Epithelial cell of umbilical artery (primary cell): ENCODE measurements at places on chromosomes 2 and 18. TPM values are rescaled to one million over a fixed set of nuclear protein-coding genes. Genes with fewer than 3 reads are reported as not detected.

The TWIST2 gene
- 0.65 and 0.91 TPM in 2 replicates for total RNA-seq

The CYBRD1 gene
- 14.0 and 31.9 TPM in 2 replicates for total RNA-seq

The TBC1D8 gene
- total RNA-seq, result 14.0 and 25.7 TPM in 2 replicates

The CDCA7 gene
- 12.0 and 15.7 TPM in 2 replicates for total RNA-seq

The MEP1B gene
- total RNA-seq, result not detected in 2 replicates

The ACMSD gene
- not detected in 2 replicates for total RNA-seq

The HOXD1 gene
- total RNA-seq, result 4.3 and 7.8 TPM in 2 replicates

The NPPC gene
- 0.32 TPM in 1 of 2 replicates, not detected in the other for total RNA-seq

The DHRS9 gene
- total RNA-seq, result 0.65 and 4.0 TPM in 2 replicates

The UGT1A4 gene
- total RNA-seq, result not detected in 2 replicates

The ELMOD3 gene
- 10.7 and 14.3 TPM in 2 replicates for total RNA-seq

The MAIP1 gene
- total RNA-seq, result 24.2 and 28.9 TPM in 2 replicates

The PLCD4 gene
- 0.97 and 2.1 TPM in 2 replicates for total RNA-seq

The DSC2 gene
- under 0.01 and 0.32 TPM in 2 replicates for total RNA-seq

The RIT2 gene
- not detected in 2 replicates for total RNA-seq

The CSRNP3 gene
- 0.46 TPM in 1 of 2 replicates, not detected in the other for total RNA-seq

The GAL3ST2 gene
- total RNA-seq, result not detected in 2 replicates

The ATP6V1C2 gene
- total RNA-seq, result under 0.01 TPM in 1 of 2 replicates, not detected in the other

The RAB17 gene
- total RNA-seq, result under 0.01 TPM in 1 of 2 replicates, not detected in the other

The CCDC85A gene
- 20.5 and 24.5 TPM in 2 replicates for total RNA-seq

The C2orf81 gene
- total RNA-seq, result 0.46 and 0.65 TPM in 2 replicates

The IL36A gene
- total RNA-seq, result not detected in 2 replicates

The POMC gene
- 1.3 and 3.5 TPM in 2 replicates for total RNA-seq

The FAP gene
- 7.1 and 40.3 TPM in 2 replicates for total RNA-seq

The ALK gene
- not detected in 2 replicates for total RNA-seq

The ALPP gene
- total RNA-seq, result not detected in 2 replicates

The ITPRIPL1 gene
- total RNA-seq, result 1.6 and 3.0 TPM in 2 replicates

The GPR35 gene
- 0.15 TPM in 1 of 2 replicates, not detected in the other for total RNA-seq

The ASB18 gene
- not detected in 2 replicates for total RNA-seq

The RUFY4 gene
- total RNA-seq, result not detected in 2 replicates

The LYG1 gene
- not detected in 2 replicates for total RNA-seq

The CELF4 gene
- total RNA-seq, result not detected in 2 replicates

The CFAP210 gene
- total RNA-seq, result not detected in 2 replicates

The GPR45 gene
- not detected in 2 replicates for total RNA-seq

The INO80D gene
- 3.6 and 7.1 TPM in 2 replicates for total RNA-seq

The SERPINB12 gene
- total RNA-seq, result not detected in 2 replicates

The RNF125 gene
- total RNA-seq, result 0.30 and 0.65 TPM in 2 replicates
